A549 treated with RU486 at 1 μM for 4 hours (cell line): ENCODE measurements at places on chromosomes 2 and 18. TPM values are rescaled to one million over a fixed set of nuclear protein-coding genes. Genes with fewer than 3 reads are reported as not detected.

The GALR1 gene
- total RNA-seq, result not detected in 5 replicates

The TANK gene
- 23.6 to 51.8 TPM (median 37.2 TPM) in 5 replicates for total RNA-seq

The NYAP2 gene
- total RNA-seq, result not detected in 5 replicates

The ADGRF3 gene
- 0.10 to 0.22 TPM (median 0.17 TPM) in 3 of 5 replicates, not detected in the others for total RNA-seq

The TPRKB gene
- 54.6 to 111 TPM (median 78.1 TPM) in 5 replicates for total RNA-seq

The CYP26B1 gene
- total RNA-seq, result 11.5 to 16.3 TPM (median 14.2 TPM) in 5 replicates

The SH3YL1 gene
- total RNA-seq, result 8.3 to 11.8 TPM (median 9.0 TPM) in 5 replicates

The FN1 gene
- total RNA-seq, result 153 to 242 TPM (median 177 TPM) in 5 replicates

The BMP10 gene
- total RNA-seq, result not detected in 5 replicates

The CHRNG gene
- total RNA-seq, result not detected in 5 replicates

The IRS1 gene
- 11.5 to 17.3 TPM (median 15.6 TPM) in 5 replicates for total RNA-seq

The ANO7 gene
- total RNA-seq, result 1.7 to 2.7 TPM (median 1.9 TPM) in 5 replicates

The STPG4 gene
- 0.10 to 0.17 TPM in 2 of 5 replicates, not detected in the others for total RNA-seq

The CGREF1 gene
- 7.3 to 9.3 TPM (median 8.3 TPM) in 5 replicates for total RNA-seq

The RRM2 gene
- 185 to 280 TPM (median 213 TPM) in 5 replicates for total RNA-seq

The GPAT2 gene
- not detected in 5 replicates for total RNA-seq

The HOXD11 gene
- 7.6 to 9.1 TPM (median 8.0 TPM) in 5 replicates for total RNA-seq

The TPO gene
- total RNA-seq, result 0.06 to 0.40 TPM (median 0.20 TPM) in 5 replicates

The RAMP1 gene
- total RNA-seq, result not detected in 5 replicates

The IL1F10 gene
- not detected in 5 replicates for total RNA-seq

The RAPGEF4 gene
- total RNA-seq, result 0.11 to 0.23 TPM (median 0.12 TPM) in 5 replicates

The RHBDD1 gene
- total RNA-seq, result 7.0 to 10.7 TPM (median 9.1 TPM) in 5 replicates

The SPC25 gene
- 9.7 to 21.8 TPM (median 19.9 TPM) in 5 replicates for total RNA-seq

The SIX2 gene
- 0.08 to 0.36 TPM (median 0.19 TPM) in 5 replicates for total RNA-seq

The SLC14A1 gene
- not detected in 5 replicates for total RNA-seq

The AGXT gene
- total RNA-seq, result not detected in 5 replicates

The INHBB gene
- 12.2 to 18.9 TPM (median 15.7 TPM) in 5 replicates for total RNA-seq

The CRYGC gene
- not detected in 5 replicates for total RNA-seq

The IL36G gene
- not detected in 5 replicates for total RNA-seq

The NFATC1 gene
- total RNA-seq, result 5.1 to 6.5 TPM (median 6.2 TPM) in 5 replicates
